Ammon's horn (tissue), 1 donor: ENCODE measurements at places on chromosomes 3 and 15.

DNA sequence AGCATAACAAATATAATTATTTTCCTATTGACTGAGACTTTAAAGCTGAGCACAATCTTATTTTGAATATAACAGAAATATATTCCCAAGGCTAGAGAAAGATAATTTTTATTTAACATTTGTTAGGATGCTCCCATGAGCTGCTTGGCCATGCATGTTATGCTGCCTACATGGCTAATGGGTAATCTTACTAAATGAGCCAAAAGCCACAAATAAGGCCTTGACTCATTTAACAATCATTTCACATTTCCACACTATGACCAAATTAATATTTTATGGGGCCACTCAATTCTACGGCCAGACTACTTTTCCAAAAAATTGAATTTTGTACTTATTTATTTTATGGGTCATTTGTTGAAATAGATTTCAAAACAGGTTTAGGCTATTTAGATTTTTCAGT, 141.7 kb downstream of the MEIS2 start:
- no peak for DNase-seq

- DNase-seq = peak; percentile 58
These were observed 8.6 kb upstream of the CERS3 start for GRCh38 chr15:100537331-100537730.

DNA sequence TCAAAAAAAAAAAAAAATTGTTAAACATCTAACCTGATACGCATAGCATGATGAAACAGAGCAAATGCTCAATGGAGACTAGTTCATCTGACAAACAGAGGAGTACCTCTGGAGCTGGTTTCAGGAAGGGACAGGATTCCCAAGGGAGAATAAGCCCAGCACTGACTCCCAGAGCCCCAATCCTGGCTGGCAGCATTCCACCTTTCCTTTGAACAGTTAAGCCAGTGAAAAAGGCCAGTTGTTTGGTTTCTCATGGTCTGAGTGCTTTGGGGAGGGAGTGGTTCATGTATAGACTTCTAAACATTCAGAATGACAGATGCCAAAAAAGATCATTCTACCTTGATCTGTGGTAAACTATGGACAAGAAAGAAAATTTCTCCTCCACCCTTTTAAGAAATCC, 277.9 kb upstream of the RARB start:
- no peak for DNase-seq

- no peak for DNase-seq
These were observed 33.6 kb downstream of the VPS13C start for GRCh38 chr15:62026487-62027262.

DNA sequence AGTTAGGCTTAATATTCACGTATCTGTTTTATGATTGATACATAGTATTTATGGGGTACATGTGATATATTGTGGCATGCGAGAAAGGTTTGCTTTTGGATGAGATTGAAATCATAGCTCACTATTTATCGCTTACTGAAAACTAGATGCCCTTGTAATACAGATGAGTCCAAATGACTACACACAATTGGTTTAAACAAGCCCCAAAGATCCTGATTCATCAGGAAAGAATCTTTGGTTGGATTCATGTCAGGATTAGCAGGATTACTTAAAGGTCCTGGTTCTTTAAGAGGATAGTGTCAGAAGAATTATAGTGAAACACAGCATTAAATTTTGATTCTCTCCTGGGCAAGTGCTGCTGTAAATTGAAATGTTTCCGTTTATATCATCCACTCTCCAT, 18.6 kb upstream of the AADAC start:
- DNase-seq = no peak

- no peak for DNase-seq
These were observed 9.5 kb upstream of the KNSTRN start for GRCh38 chr15:40372981-40373380.

GRCh38 chr3:71118436-71118835, 465.1 kb downstream of the FOXP1 start:
- no peak for DNase-seq

- DNase-seq = no peak
These were observed 53.8 kb upstream of the PIK3CB start for GRCh38 chr3:138888560-138888959.

GRCh38 chr15:40157778-40158447, 3.0 kb upstream of the BUB1B start:
- DNase-seq = no peak

DNA sequence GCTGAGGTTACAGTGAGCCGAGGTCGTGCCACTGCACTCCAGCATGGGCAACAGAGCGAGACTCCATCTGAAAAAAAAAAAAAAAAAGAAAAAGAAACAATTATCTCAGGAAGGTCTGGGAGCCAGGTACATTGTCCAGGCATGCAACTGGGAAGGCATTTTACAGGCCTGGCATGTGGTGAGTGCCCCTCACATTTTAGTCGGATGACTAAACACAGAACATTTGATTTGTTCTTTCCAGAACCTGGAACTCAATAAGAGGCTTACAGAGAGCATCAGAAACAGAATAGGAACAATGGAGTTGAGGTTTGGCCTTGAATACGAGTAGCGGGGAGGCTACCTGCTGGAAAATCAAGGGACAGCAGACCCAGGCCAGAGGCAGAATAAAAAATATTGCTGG, 33.7 kb upstream of the IGF1R start:
- no peak for DNase-seq

- DNase-seq = no peak
These were observed 155.2 kb downstream of the RBPMS2 start for GRCh38 chr15:64619880-64620839.

DNA sequence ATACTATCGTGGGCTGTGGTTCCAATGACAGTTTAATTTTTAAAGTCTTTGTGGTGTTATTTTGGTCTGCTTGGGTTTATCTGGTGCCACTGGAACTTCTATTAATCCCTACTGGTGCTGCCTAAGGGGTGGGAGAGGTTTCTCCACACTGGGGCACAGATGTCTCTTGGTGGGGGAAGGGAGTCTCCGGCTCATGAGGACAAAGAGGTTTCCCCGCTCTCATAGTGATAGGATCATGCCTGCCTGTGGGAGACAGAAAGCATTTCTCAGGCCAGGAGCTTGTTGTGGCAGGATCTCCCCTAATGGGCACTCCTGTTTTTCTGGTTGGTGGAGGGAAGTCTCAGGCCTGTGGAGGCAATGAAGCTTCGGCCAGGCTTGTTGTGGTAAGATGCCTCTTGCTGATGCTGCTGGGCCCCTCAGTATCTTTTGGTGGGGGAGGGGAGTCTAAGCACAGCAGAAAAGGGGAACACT, 84.3 kb upstream of the THRB start:
- DNase-seq = no peak

GRCh38 chr3:126180477-126181397, at the start of gene ALDH1L1:
ALDH1L1 (minus strand) TSS chr3:126180586; CDS start chr3:126160979, 19,607 bp downstream.
- DNase-seq = peak; percentile 84

GRCh38 chr3:105822171-105823123, 46.4 kb downstream of the CBLB start:
- no peak for DNase-seq

GRCh38 chr3:62228467-62228866, 144.9 kb downstream of the FEZF2 start:
- no peak for DNase-seq

DNA sequence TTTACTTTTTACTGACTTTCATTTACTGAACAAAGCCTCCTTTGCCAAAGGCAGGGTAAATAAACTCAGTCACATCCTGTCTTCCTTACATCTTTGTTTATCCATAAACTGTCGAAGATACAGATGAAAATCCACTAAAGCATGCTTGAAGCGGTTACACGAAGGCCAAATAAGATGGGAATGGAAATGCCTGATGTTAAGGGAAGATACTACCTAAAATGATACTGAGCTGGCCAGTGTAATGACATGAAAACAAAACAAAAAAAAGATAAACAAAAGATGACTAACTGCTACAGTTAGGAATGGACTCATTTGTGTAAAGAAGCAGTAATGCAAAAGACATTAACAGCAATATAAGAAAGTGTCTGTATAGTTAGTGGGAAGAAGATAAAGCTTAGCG, 114.7 kb upstream of the ADAMTS9 start:
- DNase-seq = no peak

- DNase-seq = no peak
These were observed 33.9 kb downstream of the SCN10A start for GRCh38 chr3:38782148-38782547.

DNA sequence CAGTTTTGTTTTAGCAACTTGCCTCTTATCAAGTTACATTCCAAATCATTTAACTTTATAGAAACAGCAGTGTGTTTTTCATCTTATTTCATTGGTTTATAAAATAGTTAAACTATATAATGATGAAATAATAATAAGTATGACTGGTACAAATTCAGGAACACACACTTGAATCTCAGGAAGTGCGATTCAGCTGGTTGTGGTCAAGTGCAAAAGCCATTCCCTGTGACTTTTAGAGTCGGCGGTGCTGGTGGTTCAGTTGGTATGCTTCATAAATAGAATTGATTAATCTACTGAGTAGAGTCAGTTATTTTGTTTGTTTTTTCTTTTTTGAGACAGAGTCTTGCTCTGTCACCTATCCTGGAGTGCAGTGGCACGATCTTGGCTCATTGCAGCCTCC, 22.7 kb downstream of the SACM1L start:
- DNase-seq = no peak

DNA sequence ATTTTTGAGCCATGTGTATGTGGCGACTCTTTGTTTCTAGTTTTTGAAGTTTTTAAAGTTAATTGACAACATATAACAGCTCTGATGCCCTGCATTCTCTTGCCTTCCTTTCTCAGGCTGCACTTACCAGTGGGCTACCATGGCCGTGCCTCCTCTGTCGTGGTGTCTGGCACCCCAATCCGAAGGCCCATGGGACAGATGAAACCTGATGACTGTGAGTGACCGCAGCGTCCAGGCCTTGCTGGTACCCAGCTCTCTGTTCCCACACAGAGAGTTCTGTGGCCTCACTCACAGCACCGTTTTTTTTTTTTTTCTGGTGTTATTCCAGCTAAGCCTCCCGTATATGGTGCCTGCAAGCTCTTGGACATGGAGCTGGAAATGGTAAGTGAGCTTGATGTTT, 15.1 kb downstream of the FAH start:
- DNase-seq = no peak

DNA sequence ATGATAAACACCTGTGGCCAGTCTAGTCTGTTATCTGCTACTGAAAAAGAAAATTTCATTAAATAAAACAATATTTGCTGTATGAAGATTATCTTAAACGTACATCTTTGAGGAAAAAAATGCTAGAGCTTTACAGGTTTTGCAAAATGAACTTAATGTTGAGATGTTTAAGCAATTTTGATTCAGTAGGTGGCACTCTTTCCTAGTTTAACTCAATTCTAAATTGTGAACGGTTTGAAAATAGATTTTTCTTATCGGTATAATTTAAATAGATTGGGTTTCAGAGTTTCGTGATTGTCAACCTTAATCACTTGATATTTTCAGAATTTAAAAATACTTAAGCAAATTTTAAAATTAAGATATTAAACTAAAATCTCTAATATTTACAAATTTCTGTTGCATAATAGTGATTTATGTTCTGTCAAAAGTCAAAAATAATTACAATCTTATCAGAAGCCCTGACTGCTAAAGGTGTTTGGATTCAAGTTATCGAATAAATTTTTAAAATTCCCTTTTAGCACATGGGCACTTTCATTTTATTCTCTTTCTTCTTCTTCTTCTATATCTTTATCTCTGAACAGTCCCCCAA, 7.0 kb upstream of the RNF111 start:
- DNase-seq = peak; percentile 41

GRCh38 chr3:184372911-184373310, 5.1 kb downstream of the THPO start:
- DNase-seq = no peak

GRCh38 chr15:52780172-52780980, 9.8 kb downstream of the ONECUT1 start:
- peak; percentile 72 for DNase-seq

GRCh38 chr15:42710662-42711061, 26.3 kb downstream of the CDAN1 start:
- no peak for DNase-seq

GRCh38 chr3:134394380-134394779, 20.1 kb upstream of the AMOTL2 start:
- DNase-seq = no peak

DNA sequence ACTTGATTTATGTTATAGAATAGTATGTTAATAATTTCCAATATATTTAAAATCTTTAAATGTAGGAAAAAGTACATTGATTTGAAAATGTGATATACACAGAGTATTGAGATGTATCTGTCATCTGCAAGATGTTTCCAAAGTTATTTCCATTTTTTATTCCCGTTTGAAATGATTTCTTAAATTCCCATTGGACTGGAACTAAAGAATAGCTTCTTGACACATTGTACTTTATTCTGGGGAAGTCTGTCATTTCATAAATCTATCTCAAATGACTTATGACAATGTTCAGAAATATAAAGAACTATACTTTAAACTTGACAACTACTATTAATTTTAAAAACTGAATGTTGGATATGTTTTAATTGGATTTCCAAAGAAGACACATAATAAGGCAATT, 489.6 kb downstream of the ROBO2 start:
- DNase-seq = no peak

GRCh38 chr15:56207092-56207491, 36.6 kb downstream of the RFX7 start:
- DNase-seq = no peak

- no peak for DNase-seq
These were observed 546.9 kb downstream of the IGSF11 start for GRCh38 chr3:118487734-118488133.

DNA sequence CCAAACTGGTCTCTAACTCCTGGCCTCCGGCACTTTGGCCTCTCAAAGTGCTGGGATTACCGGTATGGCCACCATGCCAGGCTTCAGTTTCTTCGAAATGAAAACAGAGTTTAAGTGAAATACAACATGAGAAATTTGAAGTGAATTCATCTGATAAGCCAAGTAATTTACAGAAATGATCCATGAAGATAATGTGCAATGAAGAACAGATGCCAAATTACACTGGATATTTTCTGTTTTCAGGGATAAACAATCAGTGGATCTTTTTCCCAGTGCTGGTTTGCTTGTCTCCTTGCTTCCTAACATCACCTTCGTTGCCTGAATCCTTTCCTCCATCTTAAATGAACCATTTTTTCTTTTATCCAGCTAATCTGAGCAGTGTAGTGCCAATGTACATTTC, 46.2 kb upstream of the SUCLG2 start:
- DNase-seq = no peak
